Bladder microvascular endothelial cell (primary cell): ENCODE measurements at places on chromosomes 7 and 10. TPM values are rescaled to one million over a fixed set of nuclear protein-coding genes. Genes with fewer than 3 reads are reported as not detected.

Gene PILRA
- 0.06 and 0.16 TPM in 2 replicates for total RNA-seq

Gene ANKIB1
- 21.7 and 40.2 TPM in 2 replicates for total RNA-seq

Gene MAD1L1
- 50.2 and 75.5 TPM in 2 replicates for total RNA-seq

Gene PHKG1
- total RNA-seq: 0.65 and 1.3 TPM in 2 replicates

Gene GPRIN2
- not detected in 2 replicates for total RNA-seq

Gene SFTPA1
- total RNA-seq: not detected in 2 replicates

Gene MTPN
- 80.1 and 166 TPM in 2 replicates for total RNA-seq

Gene HOXA10
- total RNA-seq: 2.3 and 2.6 TPM in 2 replicates

Gene GSTO2
- 0.31 and 0.32 TPM in 2 replicates for total RNA-seq

Gene CAV2
- 262 and 400 TPM in 2 replicates for total RNA-seq

Gene FAM180A
- total RNA-seq: 0.06 and 0.16 TPM in 2 replicates

Gene CALCR
- not detected in 2 replicates for total RNA-seq

Gene SPACDR
- 0.32 and 0.38 TPM in 2 replicates for total RNA-seq

Gene ASIC3
- total RNA-seq: 0.16 and 0.44 TPM in 2 replicates

Gene OR2A7
- not detected in 2 replicates for total RNA-seq

Gene HKDC1
- total RNA-seq: 0.06 and 0.16 TPM in 2 replicates

Gene INMT
- 0.16 and 0.19 TPM in 2 replicates for total RNA-seq

Gene CLRN3
- total RNA-seq: 0.38 TPM in 1 of 2 replicates, not detected in the other

Gene RAMP3
- total RNA-seq: 0.81 and 25.9 TPM in 2 replicates

Gene ACTL6B
- total RNA-seq: not detected in 2 replicates

Gene CFAP46
- total RNA-seq: 0.16 and 0.82 TPM in 2 replicates
